Suppressor macrophage treated with lipopolysaccharide for 4 hours (primary cell): ENCODE measurements at places on chromosomes 3 and 15.

GRCh38 chr3:188361888-188362287 is 207.9 kb downstream of the LPP start:
- DNase-seq = no peak

- no peak for DNase-seq
These were observed 86.9 kb downstream of the ATP1B3 start for GRCh38 chr3:141963301-141963700.

DNA sequence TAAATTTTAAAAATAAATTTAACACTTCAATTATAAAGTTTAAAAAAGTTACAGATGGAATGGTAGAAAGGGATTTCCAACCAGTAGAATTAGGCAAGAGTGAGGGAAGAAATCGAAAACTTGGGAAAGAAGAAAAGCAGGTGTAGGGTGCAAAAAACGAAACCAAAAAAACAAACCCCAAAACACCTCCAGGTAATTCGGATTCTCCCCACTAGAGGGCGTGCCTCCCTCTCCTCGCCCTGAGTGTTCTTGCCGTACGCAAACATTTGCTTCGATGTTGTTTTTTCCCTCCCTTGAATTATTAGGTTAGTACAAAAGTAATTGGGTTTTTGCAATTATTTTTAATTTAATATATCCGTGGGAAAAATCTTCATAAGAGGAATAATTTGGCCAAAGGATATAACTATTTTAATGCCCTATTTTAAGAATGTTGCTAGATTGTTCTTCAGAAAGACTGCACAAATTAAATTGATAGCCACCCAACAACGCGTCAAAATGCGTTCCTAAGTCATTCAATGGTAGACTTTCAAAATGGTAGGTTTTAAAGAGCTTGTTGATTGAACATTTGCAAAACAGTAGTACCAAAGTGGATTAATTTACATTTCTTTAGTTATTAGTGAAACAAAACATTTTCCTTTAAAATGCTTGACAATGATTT is 63.7 kb downstream of the SLC30A4 start:
- peak; percentile 71 for DNase-seq

DNA sequence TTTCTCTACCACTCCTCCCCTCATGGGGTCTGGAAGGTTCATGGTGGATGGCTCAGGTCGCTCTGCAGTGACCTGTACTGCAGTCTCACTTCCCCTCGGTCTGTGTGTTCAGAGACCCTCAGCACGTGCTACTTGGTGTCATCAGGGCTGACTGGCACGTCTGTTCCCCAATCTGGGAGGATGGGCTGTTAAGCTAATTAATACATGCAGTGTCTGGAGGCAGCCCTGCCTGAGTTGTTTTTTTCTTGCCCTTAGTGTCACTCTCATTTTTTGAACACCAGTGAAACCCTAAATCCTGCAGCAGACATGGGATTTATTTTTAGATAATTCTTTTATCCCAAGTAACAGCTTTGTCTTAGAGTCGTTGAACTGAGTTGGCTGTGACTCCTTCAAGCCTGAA is 64.6 kb downstream of the ARNT2 start:
- DNase-seq = no peak

DNA sequence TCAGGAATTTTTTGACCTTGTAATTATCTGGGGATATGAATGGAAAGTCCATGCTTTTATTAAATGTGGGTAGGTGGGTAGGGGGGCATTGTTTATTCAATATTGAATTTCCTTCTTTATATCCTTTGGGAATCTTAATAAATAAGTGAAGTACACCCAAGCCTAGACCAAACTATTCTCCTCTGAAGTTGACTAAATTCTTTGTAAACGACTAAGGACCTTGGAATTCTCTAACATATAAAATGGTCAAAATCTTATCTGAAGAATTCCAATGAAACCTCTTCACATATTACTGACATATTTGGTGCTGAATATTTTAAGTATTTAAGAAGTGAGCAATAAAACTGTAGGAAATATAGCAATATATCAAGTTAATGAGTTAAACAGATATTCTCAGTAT is 1432.1 kb upstream of the GBE1 start:
- DNase-seq = no peak

GRCh38 chr3:146052056-146052790 is 108.8 kb downstream of the PLOD2 start:
- no peak for DNase-seq

GRCh38 chr15:28907338-28907960 is 21.7 kb downstream of the APBA2 start:
- DNase-seq = no peak

DNA sequence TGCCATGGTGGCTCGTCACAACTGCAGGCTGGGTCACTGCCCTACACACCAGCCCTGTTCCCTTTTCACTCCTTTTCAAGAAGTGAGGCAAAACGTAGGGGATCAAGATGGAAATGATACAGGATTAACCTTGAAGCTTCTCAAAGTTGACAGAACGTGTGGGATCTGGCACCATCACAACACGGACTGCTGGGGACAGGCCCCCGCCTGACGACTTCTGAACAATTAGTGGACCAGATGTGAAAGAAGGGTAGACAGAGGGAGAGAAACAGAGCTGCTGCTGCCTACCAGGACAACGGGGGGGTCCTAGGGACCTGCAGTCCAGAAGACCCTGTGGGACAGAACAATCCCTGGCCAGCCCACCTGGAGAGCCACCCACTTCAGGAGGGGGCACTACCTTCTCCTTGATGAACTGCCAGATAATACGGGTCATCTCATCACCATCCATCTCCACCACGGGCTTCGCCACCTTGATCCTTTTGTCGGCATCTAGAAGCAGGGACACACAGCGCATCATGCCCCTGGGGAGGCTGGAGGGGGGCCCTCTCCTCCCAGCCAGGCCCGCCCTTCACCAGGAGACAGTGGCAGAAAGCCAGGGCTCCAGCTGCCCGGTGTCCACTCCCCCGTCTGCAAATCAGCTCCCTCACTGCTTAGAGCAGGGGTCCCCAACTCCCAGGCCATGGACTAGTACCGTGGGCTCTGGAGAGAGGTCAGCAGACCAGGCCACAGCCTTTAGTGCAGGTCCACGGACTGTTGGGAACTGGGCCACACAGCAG is 10.9 kb downstream of the IDH2 start:
- no peak for DNase-seq

GRCh38 chr3:196186651-196187573 is 24.3 kb downstream of the ZDHHC19 start:
- DNase-seq = no peak

DNA sequence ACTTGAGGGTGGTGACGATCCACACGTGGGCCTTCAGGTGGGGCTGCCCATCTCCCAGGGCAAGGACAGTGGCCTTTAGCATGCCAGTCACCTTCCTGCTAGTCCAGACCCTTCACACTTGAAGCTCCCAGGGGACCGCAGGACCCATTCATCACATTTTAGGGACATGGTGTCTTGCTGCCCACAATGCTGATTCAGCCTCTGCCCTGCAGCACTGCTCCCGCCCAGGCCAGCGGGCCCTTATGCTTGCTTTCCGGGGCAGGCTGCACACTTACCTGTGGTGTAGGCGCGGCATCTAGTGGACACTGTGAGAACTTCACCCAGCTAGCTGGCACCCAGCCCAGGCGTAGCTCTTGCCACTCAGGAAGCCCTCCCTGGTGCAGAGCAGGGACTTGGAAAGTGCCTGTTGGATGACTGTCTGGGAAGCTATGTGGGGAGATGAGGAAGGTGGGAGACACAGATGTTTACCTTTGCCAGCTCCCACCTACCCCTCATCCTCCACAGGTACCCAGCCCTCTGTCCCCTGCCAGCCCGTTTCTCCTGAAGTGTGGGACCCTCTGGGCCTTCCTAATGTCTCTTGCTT is 26.3 kb upstream of the NR2C2 start:
- peak; percentile 89 for DNase-seq

DNA sequence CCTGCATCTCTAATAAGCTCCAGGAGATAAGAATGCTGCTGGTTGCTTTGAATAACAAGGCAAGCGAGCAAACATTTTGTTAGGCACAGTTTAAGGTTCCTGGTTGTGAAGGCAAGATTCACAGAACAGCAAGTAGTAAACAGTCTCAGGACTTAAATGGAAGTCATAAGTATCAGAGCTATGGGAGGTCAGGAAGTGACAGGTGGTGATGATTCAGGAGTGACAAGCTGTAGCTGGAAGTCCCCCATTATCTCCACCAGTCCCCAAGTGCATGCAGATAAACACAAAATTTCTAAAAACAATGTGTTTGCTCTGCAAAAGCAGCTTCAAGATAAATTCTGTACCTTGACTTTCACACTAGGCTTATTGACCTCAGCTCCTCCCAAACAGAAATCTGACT is 3.3 kb downstream of the FETUB start:
- no peak for DNase-seq

- DNase-seq = no peak
These were observed 76.8 kb downstream of the SMAD3 start for GRCh38 chr15:67142092-67142766.

DNA sequence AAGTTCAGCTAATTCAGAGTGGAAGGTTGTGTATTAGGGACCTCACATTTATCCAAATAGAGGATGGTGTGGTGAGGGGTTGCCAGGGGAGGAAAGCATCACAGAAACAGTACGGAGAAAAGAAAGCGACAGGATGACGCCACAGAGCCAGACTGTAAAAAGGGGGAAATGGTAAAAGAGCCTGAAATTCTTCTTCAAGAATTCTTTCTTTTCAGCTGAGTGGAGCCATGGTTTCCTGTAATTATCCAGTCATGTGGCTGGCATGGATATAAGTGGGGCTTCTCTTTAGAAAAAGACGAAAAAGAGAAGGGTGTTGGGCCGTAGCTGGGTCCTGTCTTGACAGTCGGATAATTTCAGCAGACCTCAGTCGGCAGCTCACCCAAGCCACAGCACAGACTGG is 24.5 kb upstream of the PSMD6 start:
- peak; percentile 8 for DNase-seq

- DNase-seq = no peak
These were observed 118.2 kb downstream of the ECT2 start for GRCh38 chr3:172868582-172869200.

- DNase-seq = no peak
These were observed 28.4 kb downstream of the CHDH start for GRCh38 chr3:53817809-53818208.

GRCh38 chr3:188888321-188889053 is 283.3 kb upstream of the TPRG1 start:
- no peak for DNase-seq

DNA sequence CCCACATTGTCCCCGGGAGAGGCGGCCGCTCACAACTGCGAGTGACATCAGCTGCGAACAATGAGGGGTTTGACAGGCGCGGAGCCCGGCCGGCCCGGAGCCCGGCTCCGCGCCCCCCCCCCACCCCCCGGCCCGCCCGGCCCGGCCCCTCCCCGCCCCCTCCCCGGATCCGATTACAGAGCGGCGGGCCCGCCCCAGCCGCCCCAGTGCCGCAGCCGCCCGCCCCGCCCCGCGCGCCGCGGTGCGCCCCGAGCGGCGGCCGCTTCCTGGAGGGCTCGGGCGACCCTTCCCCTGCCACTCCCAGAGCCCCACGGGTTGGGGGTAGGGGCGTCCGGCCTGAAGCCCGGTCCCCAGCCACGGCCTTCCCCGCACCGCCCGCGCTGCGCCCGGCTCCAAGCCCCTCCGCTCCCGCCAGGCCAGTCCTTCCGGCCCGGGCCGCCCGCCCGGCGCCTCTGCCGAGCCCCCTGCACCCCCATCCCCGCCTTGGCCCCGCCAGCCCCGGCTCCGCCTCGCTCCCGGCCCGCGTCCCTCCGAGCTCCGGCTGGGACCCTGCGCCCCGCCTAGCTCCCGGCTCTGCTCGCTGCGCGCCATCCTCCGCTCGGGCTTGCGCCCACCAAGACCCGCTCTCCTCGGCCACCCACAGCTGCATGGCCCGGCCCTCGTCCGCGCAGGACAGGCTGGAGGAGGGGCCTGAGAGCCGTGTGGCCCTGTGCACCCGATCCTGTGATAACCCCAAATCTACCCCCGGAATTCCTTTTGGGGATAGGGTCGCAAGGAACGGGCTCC is at the start of gene PCBP4:
TSS of gene PCBP4 (minus strand) at position 71 of the 786 bp plus-strand sequence. CDS start 6,214 bp downstream, outside the sequence.
- peak; percentile 10 for DNase-seq

DNA sequence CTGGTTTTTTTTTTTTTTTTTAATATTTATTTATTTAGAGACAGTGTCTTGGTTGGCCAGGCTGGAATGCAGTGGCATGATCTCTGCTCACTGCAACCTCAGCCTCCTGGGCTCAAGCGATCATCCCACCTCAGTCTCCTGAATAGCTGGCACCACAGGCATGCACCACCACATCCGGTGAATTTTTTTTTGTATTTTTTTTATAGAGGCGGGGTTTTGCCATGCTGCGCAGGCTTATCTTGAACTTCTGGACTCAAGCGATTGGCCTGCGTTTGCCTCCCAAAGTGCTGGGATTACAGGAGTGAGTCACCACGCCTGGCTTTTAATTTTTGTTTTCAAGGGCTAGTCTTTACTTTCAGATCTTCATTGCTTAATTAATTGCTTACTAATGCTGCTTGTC is 13.1 kb downstream of the PCCB start:
- no peak for DNase-seq

GRCh38 chr3:102205647-102206046 is 229.2 kb upstream of the ZPLD1 start:
- peak; percentile 52 for DNase-seq

- no peak for DNase-seq
These were observed 577.7 kb upstream of the ADAMTS9 start for GRCh38 chr3:65265511-65265910.
